Activated CD8-positive, alpha-beta T cell treated with anti-CD3 and anti-CD28 coated beads, Interleukin-2, amount 10 ng/mL, durations not matched to agents 7 days and 5 days (primary cell): ENCODE measurements at places on chromosomes 4 and X.
A peak's percentile ranks its signal among the peaks of the same experiment; 100 is the strongest.

DNA sequence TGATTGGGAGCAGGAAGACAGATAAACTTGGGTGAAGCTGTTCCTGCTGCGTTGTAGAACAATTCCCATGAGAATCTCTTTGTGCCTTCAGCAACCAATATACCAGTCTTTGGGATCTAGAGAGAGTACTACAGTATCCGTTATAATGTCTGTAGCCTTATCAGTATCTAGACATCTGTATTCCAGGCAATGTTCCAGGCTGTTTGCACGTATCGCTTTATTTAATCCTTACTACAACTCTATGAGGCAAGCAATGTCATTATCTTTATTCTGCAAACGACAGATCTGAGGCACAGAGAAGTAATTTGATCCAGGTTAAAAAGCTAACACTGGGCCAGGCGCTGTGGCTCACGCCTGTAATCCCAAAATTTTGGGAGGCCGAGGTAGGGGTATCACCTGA, 251.6 kb downstream of the ARHGAP24 start:
- DNase-seq = no peak

- no peak for DNase-seq
Observed at GRCh38 chrX:7926914-7927258, 327 bp downstream of the PNPLA4 start.

DNA sequence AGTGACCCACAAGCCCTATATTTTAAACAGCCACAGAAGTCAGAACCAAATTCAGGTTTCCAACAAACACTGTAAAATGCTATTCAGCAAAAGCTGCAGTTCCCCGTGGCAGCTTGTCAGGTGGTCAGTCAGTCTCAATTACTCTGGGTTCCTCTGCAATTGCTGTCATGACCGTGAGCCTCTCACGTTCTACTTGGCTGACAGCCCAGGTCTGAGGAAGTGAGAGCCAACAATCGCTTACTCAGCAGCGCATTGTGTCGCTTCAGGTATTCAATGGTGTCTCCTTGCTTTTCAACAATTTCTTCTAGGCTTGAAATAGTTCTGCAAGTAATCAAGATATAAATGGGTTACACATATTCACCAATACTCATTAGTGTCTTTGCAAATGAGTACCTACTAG, 25.8 kb downstream of the TRIM75 start:
- DNase-seq = no peak

- DNase-seq = no peak
Observed at GRCh38 chrX:30643313-30643821, 9.9 kb upstream of the GK start.

DNA sequence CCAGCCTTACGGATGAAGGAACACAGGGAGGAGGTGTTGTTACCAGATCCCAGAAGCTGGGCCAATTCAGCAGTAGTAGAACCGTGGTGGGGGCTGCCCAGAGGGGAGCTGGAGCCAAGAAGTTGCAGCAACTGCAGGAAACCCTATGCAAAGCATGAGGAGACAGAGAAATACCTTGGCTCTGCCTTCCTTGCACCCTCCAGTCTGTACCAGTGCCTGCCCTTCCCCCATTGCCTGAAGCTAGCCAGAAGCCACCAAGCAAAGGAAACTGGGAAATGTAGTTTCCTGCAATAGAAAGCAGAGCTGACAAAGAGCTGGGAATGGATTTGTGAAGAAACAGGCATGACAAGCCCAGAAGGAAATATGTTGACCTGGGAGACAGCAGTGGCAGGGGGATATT, 108.7 kb upstream of the FUNDC1 start:
- DNase-seq = no peak

DNA sequence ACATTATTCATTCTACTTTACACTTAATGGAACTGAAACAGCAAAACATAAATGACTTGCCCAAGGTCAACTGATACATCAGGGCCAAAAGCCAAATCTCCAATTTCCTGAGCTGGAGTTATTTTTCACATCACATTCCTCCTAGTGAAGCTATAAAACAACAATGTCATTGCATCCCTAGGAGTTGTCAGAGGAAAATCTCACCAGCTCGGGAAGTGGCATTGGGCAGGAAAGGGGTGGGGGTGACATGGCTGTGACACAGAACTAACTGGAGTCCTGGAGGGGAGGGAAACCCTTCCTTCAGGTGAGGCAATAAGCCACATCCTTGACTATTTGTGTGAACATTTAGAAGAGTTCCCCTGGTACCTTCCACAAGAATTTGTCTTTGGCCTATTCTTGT, 47.3 kb downstream of the MEPE start:
- DNase-seq = no peak

DNA sequence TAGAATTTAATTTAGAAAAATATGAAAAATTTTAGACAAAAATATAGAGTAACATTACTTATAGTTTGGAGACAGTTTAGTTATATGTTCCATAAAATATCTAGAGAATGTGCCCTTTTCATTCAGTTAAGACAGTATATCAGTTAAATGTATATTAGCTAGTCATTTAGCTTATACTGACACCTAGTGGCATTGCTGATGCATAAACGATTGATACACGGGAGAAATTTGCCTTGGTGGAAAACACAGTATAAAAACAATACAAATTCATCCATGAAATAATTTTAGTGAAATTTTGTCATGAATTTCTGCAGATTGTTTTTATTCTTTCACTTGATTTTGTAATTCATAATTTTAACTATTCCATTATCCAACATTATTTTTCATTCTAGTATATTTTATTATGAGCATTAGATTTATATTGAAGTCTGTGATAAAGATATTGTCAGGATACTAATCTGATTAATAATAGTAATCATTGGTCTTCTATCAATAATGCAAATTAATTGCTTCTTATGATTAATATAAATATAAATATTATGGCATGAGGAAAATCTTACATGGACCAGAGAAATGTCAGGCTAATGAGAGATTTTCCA, 219.0 kb downstream of the TLL1 start:
- DNase-seq = no peak

- no peak for DNase-seq
Observed at GRCh38 chr4:67723949-67724348, 23.0 kb upstream of the UBA6 start.

DNA sequence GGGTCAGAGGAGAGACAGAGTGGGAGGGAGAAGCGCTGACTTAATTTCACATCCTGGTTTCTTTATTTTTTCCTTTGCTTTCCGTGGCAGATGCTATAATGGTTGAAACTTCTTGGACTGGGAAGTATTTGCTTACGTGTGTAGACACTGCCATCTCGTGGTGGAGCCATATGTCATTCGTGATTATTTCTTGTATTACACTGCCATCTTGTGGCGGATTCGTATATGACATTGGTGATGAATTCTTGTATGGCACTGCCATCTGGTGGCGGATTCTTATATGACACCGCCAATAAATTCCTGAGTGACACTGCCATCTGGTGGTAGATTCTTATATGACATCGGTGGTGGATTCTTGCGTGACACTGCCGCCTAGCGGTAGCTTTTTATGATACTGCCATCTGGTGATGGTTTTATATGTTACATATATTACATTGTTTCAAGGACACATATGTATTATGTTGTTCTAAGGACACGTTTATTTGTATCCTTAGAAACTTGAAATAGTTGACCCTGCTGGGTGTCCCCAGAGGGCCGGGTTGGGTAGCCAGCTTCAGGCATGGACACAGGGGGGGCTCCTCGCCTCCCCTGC, 37.3 kb upstream of the CLCN4 start:
- DNase-seq = peak; percentile 80

- DNase-seq = no peak
Observed at GRCh38 chr4:56959100-56959499, 18.3 kb downstream of the NOA1 start.

- no peak for DNase-seq
Observed at GRCh38 chr4:5678977-5679376, 29.4 kb downstream of the EVC2 start.

DNA sequence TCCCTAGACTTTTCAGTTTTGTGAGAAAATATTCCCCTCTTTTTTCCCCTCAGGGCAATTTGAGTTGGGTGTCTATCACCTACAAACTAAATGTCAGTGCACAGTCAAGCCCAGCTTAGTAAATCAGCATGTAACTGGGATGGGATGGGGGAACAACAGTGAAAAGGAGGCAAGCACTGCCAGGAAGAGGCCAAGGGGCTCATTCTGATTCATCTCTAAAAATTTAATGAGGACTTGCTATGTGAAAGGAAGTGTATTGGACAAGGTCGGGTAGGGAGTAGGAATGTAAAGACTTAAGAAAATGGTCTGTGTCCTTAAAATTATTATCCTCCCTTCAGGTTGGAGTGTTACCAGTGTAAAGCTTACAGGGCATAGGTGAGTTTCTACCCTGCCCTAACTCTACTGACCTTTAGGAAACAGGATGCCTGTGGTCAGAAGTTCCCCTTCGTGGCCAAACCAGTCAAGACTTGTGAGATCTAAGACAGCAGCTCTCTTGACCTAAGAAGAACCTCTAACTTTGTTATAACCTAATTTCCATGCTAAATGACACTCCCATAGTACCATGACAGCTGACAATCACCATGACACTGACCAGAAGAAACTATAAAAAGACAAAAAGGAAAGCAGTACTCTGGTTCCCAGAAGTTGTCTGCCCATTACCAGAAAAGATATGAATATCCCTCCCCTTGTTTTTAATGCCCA, 194.4 kb upstream of the LDB2 start:
- DNase-seq = no peak

GRCh38 chrX:34147345-34147744, 15.2 kb upstream of the FAM47A start:
- DNase-seq = no peak

DNA sequence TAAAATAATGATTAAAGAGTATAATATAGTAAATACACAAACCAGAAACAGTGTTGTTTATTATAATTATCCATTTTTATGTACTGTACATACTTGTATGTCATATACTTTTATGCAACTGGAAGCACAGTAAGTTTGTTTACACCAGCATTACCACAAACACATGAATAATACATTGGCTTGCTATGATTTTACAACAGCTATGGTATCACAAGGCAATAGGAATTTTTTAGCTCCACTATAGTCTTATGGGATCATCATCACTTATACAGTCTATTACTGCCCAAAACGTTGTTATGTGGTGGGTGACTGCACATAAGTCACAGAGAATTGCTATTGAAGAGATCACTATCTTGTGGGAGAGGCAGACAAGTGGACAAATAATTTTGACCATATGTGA, 1.8 kb upstream of the PF4V1 start:
- no peak for DNase-seq

GRCh38 chrX:103360092-103360491, 3.8 kb downstream of the TCEAL9 start:
- no peak for DNase-seq

DNA sequence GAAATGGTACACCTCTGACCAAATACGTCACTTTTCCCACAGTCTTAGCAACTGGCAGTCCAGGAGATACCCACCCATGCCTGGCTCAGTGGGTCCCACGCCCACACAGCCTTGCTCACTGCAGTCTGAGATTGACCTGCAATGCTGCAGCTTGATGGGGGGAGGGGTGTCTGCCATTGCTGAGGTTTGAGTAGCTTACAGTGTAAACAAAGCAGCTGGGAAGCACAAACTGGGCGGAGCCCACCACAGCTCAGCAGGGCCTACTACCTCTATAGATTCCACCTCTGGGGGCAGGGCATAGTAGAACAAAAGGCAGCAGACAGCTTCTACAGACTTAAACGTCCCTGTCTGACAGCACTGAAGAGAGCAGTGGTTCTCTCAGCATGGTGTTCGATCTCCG, 52.7 kb downstream of the AMER1 start:
- no peak for DNase-seq

- DNase-seq = no peak
Observed at GRCh38 chrX:30655991-30656390, 2.8 kb downstream of the GK start.

- no peak for DNase-seq
Observed at GRCh38 chr4:77629885-77630284, 24.3 kb downstream of the CXCL13 start.

DNA sequence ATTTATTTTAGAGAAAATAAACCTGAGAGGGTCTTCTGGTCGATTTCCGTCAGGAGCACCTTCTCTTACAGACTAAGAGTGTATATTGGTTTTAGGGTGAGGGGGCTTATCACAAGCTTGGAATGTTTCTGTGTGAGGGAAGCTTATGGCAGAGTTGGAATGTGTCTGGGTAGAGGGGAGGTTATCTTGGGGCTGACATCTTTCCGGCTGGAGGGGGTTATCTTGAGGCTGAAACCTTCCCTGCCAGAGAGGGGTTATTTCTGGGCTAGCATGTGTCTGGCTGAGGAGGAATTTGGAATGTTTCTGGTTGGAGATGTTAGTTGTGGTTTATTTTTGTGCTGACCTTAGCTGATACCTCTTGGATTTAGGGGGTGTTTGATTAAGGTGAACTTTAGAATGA, 1312.1 kb downstream of the ADGRL3 start:
- no peak for DNase-seq

DNA sequence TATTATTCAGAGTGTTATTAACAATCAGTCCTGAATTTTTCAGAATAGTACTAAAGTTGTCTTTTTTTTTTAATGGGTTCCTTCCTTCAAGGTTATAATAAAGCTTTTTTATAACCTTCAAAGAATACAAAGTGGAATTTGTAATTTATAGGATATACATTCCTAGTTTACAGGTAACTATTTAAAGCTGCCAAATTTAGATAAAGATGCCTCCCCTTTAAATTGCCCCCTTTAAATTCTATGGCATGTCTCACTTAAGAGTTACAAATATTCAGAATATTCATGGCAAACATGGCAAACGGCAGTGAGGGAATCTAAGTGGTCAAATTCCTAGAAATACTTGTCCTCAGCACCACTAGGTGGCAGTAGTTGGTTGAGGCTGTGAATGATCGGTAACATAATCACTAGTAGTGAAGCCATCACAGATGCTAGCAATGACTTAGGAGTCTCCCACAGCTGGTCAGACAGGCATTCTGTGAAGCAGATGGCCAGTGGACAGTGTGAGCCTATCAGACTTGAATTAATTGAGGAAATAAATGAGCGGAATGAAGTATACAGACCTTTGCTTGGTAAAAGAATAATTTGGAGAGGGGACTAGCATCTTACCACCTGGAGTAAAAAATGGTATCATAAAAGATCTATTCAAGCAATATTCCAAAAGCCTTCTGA, 86.4 kb downstream of the CBR4 start:
- peak; percentile 62 for DNase-seq

DNA sequence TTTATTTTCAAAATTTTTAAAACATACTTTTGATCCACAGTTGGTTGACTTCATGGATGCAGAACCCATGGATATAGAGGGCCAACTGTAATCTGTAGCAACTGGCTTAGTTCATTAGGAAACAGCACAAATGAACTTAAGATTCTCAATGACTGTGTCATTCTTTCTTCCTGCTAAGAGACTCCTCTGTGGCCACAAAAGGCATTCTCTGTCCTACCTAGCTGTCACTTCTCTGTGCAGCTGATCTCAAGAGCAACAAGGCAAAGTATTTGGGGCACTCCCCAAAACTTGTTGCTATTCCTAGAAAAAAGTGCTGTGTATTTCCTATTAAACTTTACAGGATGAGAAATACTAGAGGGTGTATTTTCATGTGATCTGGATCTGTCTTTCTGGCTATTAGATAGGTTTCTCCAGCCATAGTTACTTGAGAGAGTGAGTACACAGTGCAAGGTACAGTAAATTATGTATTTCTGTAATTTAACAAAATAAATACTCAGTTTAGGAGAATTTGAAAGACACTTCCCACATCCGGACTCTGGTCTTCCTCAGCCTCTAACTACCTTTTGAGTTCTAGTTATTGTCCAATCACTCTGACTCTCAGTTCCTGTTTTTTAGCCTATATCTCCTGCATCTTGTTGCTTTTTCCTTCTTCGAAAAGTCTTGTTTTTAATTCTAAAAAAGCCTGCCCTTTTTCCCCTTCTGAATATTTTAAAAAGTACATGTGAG, 21.8 kb downstream of the TLR2 start:
- DNase-seq = no peak

- peak; percentile 21 for DNase-seq
Observed at GRCh38 chrX:74923942-74924448, 1.3 kb downstream of the NEXMIF start.
